ENCODE measurements at places on chromosomes 16 and 17. TPM values are rescaled to one million over a fixed set of nuclear protein-coding genes. Genes with fewer than 3 reads are reported as not detected.

DNA sequence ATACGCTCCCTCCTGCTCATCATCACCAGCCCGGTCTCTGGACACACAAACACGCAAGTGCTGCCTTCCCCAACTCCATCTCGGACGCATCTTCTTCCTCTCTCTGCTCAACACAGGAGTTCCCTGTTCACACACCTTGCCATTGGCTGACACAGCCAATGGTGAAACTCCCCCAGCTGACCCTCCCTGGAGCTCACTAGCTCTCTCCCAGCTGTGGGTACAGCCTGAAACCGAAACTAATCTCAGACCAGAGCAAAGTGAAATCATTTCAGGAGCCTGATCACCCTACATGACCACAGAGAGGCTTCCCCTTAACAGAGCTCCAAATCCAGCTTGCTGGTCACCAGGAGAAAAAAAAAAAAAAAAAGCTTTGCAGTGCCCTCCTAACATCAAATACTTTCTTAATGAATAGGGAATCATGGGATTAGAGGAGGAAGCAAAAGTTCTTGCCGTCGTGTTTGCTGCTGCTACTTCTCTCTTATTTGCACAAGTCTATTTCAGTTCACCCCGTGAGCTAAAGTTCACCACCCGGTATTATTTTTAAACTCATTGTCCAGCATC lies 8.3 kb downstream of the CUEDC1 start:
- H3K27ac ChIP-seq, result peak overlapping the region; percentile 99
- H3K36me3 ChIP-seq, result no peaks in the 10 kb centered on the region
- H3K4me1 ChIP-seq, result peaks cover 100% of the 10 kb centered on the region

DNA sequence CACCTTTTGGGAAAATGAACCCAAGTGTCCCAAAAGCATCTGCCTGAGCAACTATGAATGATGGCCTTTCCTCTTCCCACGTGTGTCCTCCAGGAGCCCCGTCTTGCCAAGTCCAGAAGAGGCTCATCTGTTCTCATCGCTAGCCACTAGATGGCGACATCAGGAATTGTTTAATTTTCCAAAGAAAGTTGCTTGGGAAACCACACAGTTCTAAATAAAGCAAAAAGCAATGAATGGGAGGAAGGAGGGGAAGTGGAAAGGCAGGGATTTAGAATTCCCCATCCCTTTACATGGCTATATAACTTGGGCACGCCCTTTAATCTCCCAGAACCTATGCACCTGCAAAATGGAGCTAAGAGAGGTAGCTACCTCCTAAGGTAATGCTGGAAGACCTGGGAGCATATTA lies 9.0 kb upstream of the CDH5 start:
- H3K4me1 ChIP-seq, result no peaks in the 10 kb centered on the region
- no peak overlapping the region for H3K27ac ChIP-seq
- H3K4me3 ChIP-seq, result no peak overlapping the region
- no peak for DNase-seq
- H3K36me3 ChIP-seq, result no peaks in the 10 kb centered on the region

DNA sequence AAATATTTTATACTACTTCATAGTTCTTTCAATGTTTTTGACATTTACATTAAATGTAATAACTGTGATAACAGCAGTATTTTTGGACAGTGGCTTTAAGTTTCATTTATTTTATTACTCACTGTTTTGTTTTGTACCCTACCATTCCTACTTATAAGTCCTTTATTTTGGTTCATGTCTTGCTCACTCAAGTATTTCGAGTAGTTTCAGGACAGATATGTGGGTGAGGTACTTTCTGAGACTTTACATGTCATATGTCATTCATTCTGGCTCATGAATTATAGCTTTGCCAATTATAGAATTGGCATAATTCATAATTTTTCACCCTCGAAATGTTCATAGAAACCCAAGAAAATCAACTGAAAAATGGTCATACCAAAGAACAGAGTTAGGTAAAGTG lies 44.4 kb downstream of the PIK3R5 start:
- H3K27me3 ChIP-seq, result no peaks in the 10 kb centered on the region
- no peaks in the 10 kb centered on the region for H3K4me1 ChIP-seq
- H3K36me3 ChIP-seq, result no peaks in the 10 kb centered on the region
- DNase-seq, result no peak
- no peak overlapping the region for H3K4me3 ChIP-seq
- no peak overlapping the region for H3K27ac ChIP-seq

The KRTAP16-1 gene
- total RNA-seq, result not detected

The CHD9NB gene
- not detected for total RNA-seq

The BCAR1 gene
- total RNA-seq, result 39.5 TPM

The CCDC200 gene
- total RNA-seq, result not detected

The ACSM2B gene
- total RNA-seq, result not detected

The SULT1A1 gene
- total RNA-seq, result 11.5 TPM

- no peak overlapping the region for H3K27ac ChIP-seq
- H3K27me3 ChIP-seq, result no peaks in the 10 kb centered on the region
- peaks cover 11% of the 10 kb centered on the region for H3K4me1 ChIP-seq
- H3K36me3 ChIP-seq, result no peaks in the 10 kb centered on the region
Measured at GRCh38 chr16:87203060-87203656, 114.0 kb downstream of the C16orf95 start.

GRCh38 chr16:9378876-9379275 lies 287.4 kb downstream of the HAPSTR1 start:
- DNase-seq, result no peak
- no peaks in the 10 kb centered on the region for H3K4me1 ChIP-seq
- no peak overlapping the region for H3K4me3 ChIP-seq
- no peak overlapping the region for H3K27ac ChIP-seq

The ZMYND15 gene
- total RNA-seq, result not detected

GRCh38 chr16:88651276-88651988 lies 579 bp upstream of the CYBA start:
- no peaks in the 10 kb centered on the region for H3K27me3 ChIP-seq
- H3K4me3 ChIP-seq, result peak overlapping the region; percentile 74

The ACSM2A gene
- total RNA-seq, result not detected

DNA sequence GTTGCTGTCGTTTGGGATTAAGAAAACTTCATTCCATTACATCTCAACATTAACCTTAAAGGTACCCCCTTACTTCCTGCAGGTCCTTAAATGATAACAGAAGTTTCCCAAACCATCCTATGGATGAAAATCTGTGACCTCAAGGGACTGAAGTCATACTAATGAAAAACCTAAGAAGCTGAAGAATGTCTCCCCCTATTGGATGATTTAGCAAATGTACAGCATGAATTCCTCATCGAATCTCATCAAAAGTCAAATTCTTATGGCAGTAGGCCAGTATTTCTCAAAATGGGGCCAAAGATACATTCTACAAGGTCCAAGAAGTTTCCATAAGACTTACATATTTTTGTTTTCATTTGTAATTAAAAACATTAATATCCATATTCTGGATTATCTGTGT lies 13.5 kb downstream of the SCO1 start:
- no peak for DNase-seq
- no peaks in the 10 kb centered on the region for H3K27me3 ChIP-seq
- peaks cover 51% of the 10 kb centered on the region for H3K36me3 ChIP-seq

- no peaks in the 10 kb centered on the region for H3K27me3 ChIP-seq
- H3K36me3 ChIP-seq, result no peaks in the 10 kb centered on the region
- H3K4me1 ChIP-seq, result no peaks in the 10 kb centered on the region
- no peak overlapping the region for H3K27ac ChIP-seq
Measured at GRCh38 chr16:81940781-81941560, 70.3 kb downstream of the SDR42E1 start.

DNA sequence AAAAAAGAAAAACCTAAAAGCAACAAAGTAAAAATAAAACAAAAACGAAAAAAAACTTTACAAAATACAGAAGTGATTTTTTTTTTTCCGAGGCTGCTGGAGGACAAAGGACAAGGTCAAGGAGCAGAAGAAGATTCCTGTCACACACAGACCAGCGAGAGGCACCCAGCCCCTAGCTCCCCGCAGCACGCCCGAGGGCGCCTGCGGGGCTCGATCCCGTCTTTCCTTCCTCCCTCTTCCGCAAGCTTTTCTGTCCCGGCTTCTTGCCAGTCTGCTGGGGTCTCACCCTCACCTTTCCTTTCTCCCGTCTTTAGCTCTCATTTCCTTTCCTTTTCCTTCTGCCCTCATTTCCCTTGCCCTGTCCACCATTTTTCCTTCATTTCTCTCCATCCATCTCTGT lies 66.1 kb upstream of the DNAH17 start:
- DNase-seq, result no peak
- no peak overlapping the region for H3K4me3 ChIP-seq
- no peaks in the 10 kb centered on the region for H3K27me3 ChIP-seq
- no peaks in the 10 kb centered on the region for H3K36me3 ChIP-seq

DNA sequence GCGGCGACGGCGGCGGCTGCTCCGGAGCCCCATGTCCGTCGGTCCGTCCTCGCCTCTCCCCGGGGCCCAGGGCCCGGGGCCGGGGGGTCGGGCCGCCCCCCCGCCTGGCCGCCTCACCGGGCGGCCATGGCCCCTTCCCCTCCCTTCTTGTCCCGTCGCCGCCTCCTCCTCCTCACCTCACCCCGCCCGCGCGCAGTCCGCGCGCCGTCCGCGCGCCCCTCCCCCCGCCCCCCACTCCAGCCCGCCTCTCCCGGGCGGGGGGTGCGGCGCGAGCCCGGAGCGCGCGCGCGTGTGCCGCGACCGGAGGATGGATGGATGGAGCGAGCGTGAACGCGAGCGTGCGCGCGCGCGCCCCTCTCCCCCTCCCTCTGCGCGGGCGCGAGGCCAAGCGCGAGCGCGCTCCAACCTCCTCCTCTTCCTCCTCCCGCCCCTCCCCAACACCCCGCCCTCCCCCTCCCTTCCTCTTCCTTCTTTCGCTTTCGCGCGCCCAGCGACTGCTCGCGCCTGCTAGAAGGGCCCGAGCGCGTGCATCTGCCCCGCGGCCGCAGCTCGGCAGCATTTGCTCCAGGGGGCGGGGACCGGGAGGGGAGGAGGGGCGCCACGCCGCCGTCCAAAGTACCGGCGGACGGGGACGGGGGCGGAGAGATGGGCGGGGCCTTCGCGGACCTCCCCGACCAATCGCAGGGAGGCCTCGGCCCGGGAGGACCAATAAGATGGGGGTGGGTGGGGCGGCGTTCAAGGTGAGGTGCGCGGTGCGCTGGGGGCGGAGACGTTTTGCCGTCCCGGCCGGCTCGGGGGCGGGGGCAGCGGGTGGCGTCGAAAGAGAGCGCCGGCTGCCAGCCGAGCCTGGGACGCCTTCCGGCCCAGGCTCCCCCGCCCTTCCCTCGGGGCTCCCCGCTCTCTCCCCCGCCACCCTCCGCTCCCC lies at the start of gene ATXN7L3:
Gene ATXN7L3 (minus strand): TSS at position 332 of the 925 bp plus-strand sequence. CDS start 1,814 bp downstream, outside the sequence.
- H3K27ac ChIP-seq, result peak within 1 kb of the TSS; percentile 98
- H3K4me3 ChIP-seq, result peak within 1 kb of the TSS; percentile 98
- H3K36me3 ChIP-seq, result peaks cover 8% of the 10 kb centered on the region
- peaks cover 31% of the 10 kb centered on the region for H3K4me1 ChIP-seq
- no peaks in the 10 kb centered on the region for H3K27me3 ChIP-seq
- DNase-seq, result peak; percentile 98

- no peaks in the 10 kb centered on the region for H3K27me3 ChIP-seq
- H3K27ac ChIP-seq, result no peak overlapping the region
- H3K4me1 ChIP-seq, result no peaks in the 10 kb centered on the region
- no peak for DNase-seq
- H3K36me3 ChIP-seq, result no peaks in the 10 kb centered on the region
Measured at GRCh38 chr16:86834451-86835035, 256.2 kb downstream of the FOXL1 start.

- DNase-seq, result no peak
- peaks cover 11% of the 10 kb centered on the region for H3K4me1 ChIP-seq
- H3K4me3 ChIP-seq, result no peak overlapping the region
- no peaks in the 10 kb centered on the region for H3K36me3 ChIP-seq
Measured at GRCh38 chr16:49724774-49725173, 131.1 kb downstream of the ZNF423 start.

GRCh38 chr16:87555647-87556046 lies 46.7 kb upstream of the JPH3 start:
- DNase-seq, result no peak
- no peaks in the 10 kb centered on the region for H3K27me3 ChIP-seq
- peaks cover 8% of the 10 kb centered on the region for H3K4me1 ChIP-seq
- no peak overlapping the region for H3K4me3 ChIP-seq
- no peaks in the 10 kb centered on the region for H3K36me3 ChIP-seq

The TBC1D3B gene
- total RNA-seq, result 3.4 TPM

DNA sequence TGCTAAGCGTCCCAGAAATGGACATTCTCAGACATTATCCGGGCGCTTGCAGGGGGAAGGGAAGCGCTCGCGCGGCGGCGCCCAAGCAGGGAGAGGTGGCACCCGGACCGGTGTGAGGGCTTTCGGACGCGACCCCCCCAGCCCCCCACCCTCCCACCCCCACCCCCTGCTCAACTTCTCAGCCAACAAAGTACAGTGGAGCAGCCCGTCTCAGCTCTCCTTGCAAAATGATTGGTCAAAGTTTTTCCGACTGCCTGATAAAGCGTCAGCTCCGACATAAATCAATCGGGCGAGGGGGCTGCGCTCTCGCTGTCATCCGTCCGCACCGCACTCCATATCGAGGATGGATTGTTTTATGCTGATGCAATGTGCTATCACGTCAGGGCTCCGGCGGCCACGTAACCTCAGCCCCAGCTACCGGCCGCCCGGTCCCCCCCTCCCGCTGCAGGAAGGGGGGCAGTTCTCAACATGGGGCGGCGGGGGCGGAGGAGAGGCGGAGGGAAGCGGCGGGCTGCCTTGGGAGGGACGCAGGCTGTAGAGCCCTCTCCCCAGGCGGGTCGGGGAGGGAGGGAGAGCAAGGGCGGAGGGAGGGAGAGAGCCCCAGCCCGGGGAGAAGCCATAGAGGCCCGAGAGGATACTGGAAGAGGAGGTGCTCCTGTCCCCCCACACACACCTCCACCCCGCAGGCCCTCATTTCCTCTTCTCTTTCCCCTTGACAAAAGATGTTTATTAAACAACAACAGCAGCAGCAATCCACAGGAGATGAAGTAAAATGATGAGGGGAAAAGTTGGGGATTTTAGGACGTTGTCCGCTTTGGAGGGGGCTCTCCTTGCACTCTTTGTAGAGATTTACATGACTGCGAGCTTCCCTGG lies at the start of gene HOXB9:
Gene HOXB9 (minus strand): TSS at position 114 of the 873 bp plus-strand sequence. CDS start 89 bp downstream, at position 25.
- DNase-seq, result no peak
- H3K36me3 ChIP-seq, result no peaks in the 10 kb centered on the region
- H3K27ac ChIP-seq, result no peak within 1 kb of the TSS
- peak within 1 kb of the TSS; percentile 42 for H3K4me3 ChIP-seq
- peaks cover 25% of the 10 kb centered on the region for H3K4me1 ChIP-seq

DNA sequence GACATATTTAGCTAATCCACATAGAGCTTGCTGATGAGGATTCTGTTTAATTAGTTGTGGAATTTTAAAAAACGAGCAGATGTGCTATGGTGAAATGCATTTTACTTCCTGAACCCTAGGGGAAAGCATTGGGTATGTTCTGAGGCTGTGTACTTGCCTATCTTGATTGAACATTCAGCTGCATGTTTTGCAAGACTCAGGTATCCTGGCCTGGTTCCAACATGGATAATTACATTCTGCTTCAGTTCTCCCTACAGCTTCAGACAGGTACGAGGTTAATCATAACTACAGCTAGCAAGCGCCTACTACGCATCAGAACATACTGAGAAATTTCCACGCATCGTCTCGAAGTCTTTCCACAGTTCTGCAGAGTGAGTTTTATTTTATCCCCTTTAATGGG lies 77.0 kb downstream of the HS3ST2 start:
- DNase-seq, result no peak
- no peaks in the 10 kb centered on the region for H3K36me3 ChIP-seq
- H3K27ac ChIP-seq, result no peak overlapping the region
- H3K4me1 ChIP-seq, result no peaks in the 10 kb centered on the region
- H3K27me3 ChIP-seq, result no peaks in the 10 kb centered on the region
- H3K4me3 ChIP-seq, result no peak overlapping the region

- no peaks in the 10 kb centered on the region for H3K36me3 ChIP-seq
- no peaks in the 10 kb centered on the region for H3K27me3 ChIP-seq
- H3K27ac ChIP-seq, result peak overlapping the region; percentile 96
- peak overlapping the region; percentile 79 for H3K4me3 ChIP-seq
- no peak for DNase-seq
Measured at GRCh38 chr16:588639-588888, 1.3 kb upstream of the RAB40C start.
